ENCODE measurements at places on chromosomes 4 and X.

DNA sequence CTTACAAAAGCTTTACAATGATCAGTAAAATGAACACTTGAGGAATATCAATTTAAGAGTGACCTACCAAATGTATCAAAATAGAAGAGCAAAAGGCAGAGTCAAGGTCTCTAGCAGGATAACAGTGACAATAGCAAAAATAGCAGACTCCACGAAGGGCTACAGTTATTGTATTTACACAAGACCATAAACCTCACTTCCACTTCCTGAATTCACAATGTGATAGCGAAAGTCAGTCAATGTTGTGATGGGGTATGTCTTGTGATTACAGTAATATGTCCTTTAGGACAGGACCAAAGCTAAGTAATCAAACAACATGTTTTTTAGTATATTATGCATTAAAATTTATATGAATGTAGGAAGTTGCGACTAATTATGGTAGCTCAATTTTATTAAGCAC lies 139.6 kb downstream of the IQCM start:
- no peak for DNase-seq
- no peak overlapping the region for H3K4me3 ChIP-seq
- H3K4me1 ChIP-seq: no peaks in the 10 kb centered on the region
- H3K27ac ChIP-seq: no peak overlapping the region
- no peaks in the 10 kb centered on the region for H3K36me3 ChIP-seq
- no peaks in the 10 kb centered on the region for H3K27me3 ChIP-seq

GRCh38 chr4:142846108-142846728 lies at the start of gene INPP4B:
Gene INPP4B, minus strand, starts transcription at chr4:142846301.
- DNase-seq: no peak
- H3K4me3 ChIP-seq: peak within 1 kb of the TSS; percentile 50
- H3K27me3 ChIP-seq: no peaks in the 10 kb centered on the region
- H3K36me3 ChIP-seq: no peaks in the 10 kb centered on the region
- no peaks in the 10 kb centered on the region for H3K4me1 ChIP-seq

DNA sequence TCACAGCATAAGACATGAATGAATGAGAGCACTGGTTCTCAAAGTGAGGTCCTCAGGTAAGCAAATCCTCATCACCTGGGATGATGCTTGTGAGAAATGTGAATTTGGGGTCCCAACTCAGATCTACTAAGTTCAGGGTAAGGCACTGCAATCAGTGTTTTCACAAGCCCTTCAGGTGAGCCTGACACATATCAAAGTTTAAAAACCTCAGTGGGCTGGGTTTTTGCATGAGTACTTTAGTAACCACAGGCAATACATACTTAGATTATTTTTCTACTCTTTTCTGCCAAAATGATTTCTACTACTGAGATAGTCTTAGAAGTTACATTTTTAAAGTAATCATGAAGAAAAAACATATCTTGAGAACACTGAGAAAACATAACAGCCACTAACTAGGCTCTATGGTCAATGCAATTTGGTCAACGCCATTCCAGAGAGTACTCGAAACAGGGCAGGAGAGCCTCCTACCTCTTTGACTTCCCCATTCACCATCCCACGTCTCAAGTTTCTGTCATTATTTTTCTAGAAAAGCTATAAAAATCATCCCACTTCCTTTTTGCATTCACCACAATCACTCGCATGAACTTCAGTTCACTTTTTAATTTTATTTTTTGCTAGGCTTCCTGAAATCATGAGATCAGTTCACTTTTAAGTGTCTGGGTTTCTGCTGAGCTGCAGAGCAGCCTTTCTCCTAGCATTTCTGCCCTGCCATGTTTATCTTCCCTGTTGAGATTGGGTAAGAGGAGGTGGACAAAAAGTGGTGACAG lies 73.8 kb downstream of the MFAP3L start:
- no peaks in the 10 kb centered on the region for H3K36me3 ChIP-seq
- H3K27ac ChIP-seq: no peak overlapping the region
- H3K27me3 ChIP-seq: no peaks in the 10 kb centered on the region
- no peak for DNase-seq
- no peak overlapping the region for H3K4me3 ChIP-seq

GRCh38 chr4:18025288-18025687 lies 3.7 kb upstream of the LCORL start:
- H3K4me1 ChIP-seq: peaks cover 5% of the 10 kb centered on the region
- H3K27me3 ChIP-seq: peaks cover 4% of the 10 kb centered on the region
- H3K4me3 ChIP-seq: no peak overlapping the region
- no peak overlapping the region for H3K27ac ChIP-seq
